ENCODE measurements at places on chromosomes 13 and 19. TPM values are rescaled to one million over a fixed set of nuclear protein-coding genes. Genes with fewer than 3 reads are reported as not detected.

LENG9 gene
- polyA plus RNA-seq = 2.6 TPM

SGCG gene
- 70.4 TPM for polyA plus RNA-seq

CRX gene
- not detected for polyA plus RNA-seq

PNMA8A gene
- polyA plus RNA-seq = 2.8 TPM

HSH2D gene
- 0.19 TPM for polyA plus RNA-seq

ZNF559 gene
- polyA plus RNA-seq = 13.1 TPM

WDR87 gene
- polyA plus RNA-seq = not detected

SLC46A3 gene
- 13.8 TPM for polyA plus RNA-seq

TMEM86B gene
- polyA plus RNA-seq = 2.7 TPM

ODAD3 gene
- polyA plus RNA-seq = 2.2 TPM

CEACAM16 gene
- not detected for polyA plus RNA-seq

ZNF44 gene
- polyA plus RNA-seq = 16.1 TPM

ZNF554 gene
- polyA plus RNA-seq = 0.94 TPM

CAMSAP3 gene
- 0.37 TPM for polyA plus RNA-seq
